ENCODE measurements at places on chromosomes 11 and 22.

DNA sequence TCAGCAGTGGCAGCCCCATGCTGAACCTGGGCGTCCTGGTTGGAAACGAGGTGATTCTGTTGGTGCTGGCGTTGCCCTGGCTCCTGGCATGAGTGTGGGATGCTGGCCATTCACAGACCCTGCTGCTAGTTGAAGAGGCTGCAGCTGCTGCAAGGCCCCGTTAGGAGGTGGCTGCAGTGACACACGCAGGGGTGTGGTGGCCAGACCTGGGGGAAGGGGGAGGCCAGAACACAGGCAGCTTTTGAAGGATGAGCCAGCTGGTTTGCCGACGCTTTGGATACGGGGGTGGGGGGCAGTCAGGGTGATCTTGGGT lies 77.2 kb downstream of the MORC2 start:
- no peak for DNase-seq

DNA sequence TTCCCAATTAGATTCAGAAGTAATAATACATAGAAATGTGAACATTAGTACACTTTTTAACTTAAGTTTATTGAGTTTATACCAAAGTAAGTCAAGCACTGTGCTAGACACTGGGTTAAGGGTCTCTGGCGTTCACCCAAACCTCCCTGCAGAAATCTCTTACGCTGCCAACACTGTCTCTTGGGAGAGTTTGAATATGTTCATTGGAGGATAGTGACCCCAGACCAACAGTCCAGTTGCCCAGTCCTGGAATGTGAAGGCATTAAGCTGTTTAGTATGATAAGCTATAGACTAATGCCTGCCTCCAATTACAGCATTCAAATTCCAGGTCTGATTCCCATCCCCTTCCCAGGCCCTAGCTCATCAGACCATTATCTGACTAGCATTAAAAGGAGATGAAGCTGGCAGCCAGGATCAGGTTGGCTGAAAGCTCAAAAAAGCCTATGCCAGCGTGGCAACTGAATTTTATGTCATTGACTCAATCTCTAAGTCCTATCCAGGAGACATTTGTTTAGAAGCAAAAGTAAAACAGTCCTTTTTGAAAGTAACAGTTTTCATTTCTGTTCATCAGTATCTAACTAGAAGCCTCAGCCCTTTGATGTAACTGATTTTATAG lies 77.8 kb downstream of the SFI1 start:
- DNase-seq, result no peak

- DNase-seq, result no peak
Measured at GRCh38 chr11:105447936-105448702, 161.8 kb upstream of the GRIA4 start.

- DNase-seq, result peak; percentile 71
Measured at GRCh38 chr22:29072193-29072978, 449 bp upstream of the KREMEN1 start.

DNA sequence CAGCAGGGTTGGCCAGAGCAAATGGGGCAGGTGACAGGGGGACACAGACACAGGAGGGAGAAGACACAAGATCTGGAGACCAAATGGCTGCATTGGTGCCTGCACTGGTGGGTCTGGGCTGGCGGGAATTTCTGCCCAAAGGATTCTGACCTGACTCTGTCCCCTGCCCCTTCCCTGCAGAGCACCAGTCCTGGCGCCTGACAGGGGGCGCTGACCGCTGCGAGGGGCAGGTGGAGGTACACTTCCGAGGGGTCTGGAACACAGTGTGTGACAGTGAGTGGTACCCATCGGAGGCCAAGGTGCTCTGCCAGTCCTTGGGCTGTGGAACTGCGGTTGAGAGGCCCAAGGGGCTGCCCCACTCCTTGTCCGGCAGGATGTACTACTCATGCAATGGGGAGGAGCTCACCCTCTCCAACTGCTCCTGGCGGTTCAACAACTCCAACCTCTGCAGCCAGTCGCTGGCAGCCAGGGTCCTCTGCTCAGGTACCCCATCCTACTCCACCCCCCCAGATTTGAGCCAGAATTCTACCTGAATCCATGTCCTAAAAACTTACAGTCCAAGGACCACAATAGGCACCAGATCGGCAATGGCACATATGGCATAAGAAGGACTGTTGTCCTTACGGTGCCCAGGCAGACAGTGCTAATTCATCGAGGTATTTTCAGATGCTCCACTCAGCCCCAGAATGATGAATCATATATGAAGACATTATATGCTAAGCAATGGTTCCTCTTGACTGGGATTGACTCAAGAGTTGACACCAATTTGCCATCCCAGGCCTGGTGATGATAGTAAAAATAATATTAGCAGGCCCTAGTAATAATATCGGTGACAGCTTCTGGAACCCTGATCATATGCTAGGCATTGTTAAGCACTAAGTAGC lies 38.2 kb downstream of the CD6 start:
- DNase-seq, result no peak

- DNase-seq, result peak; percentile 29
Measured at GRCh38 chr11:64489831-64490441, 101.1 kb upstream of the SLC22A12 start.

- peak; percentile 62 for DNase-seq
Measured at GRCh38 chr11:80165744-80166143, 724.9 kb upstream of the TENM4 start.

DNA sequence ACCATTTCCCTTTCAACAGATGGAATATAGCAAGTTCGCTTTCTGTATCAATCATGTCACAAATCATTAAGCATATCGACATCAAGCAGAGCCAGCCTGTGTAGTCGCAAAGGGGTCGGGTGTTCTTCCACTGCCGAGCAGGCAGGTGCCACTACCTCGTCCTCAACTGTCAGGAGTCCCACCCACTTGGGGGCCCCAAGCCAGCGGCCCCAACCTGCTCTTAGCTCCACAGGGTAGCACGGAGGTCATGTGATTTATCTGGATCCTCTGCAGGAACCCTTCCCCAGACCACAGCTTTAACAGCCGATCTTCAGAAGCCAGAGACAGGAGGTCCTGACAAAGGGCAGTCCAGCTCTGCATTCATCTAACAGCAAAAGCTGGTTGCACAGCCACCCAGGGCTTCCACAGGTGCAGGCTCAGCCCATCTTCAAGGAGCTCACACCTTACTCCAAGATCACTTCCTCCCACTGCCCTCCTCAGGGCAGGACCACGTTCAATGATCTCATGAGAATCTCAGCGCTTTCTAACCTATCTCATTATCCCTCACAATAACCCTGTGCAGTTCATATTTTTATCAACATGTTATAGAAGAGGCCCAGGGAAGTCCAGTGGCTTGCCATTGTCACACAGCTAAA lies 110.2 kb downstream of the TRIM29 start:
- DNase-seq, result no peak

DNA sequence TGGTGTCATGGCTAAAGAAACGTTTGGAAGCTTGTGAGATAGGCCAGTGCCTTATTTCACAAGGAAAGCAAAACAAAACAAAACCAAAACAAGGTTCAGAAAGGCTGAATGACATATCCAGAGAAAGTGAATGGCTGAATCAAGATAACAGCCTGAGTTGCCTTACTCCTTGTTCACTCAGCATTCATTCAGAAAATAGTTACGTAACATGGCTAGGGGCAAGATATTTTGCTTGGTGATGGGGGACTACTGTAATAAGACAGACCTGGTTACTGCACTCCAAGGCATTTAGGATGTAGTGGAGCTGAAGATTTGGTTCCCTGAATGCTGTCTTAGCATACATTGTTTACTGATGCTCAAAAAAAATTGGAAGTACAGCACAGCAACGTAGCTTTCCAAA lies 47.7 kb downstream of the C11orf91 start:
- no peak for DNase-seq

GRCh38 chr22:36612458-36612857 lies 83.5 kb upstream of the EIF3D start:
- DNase-seq, result no peak

DNA sequence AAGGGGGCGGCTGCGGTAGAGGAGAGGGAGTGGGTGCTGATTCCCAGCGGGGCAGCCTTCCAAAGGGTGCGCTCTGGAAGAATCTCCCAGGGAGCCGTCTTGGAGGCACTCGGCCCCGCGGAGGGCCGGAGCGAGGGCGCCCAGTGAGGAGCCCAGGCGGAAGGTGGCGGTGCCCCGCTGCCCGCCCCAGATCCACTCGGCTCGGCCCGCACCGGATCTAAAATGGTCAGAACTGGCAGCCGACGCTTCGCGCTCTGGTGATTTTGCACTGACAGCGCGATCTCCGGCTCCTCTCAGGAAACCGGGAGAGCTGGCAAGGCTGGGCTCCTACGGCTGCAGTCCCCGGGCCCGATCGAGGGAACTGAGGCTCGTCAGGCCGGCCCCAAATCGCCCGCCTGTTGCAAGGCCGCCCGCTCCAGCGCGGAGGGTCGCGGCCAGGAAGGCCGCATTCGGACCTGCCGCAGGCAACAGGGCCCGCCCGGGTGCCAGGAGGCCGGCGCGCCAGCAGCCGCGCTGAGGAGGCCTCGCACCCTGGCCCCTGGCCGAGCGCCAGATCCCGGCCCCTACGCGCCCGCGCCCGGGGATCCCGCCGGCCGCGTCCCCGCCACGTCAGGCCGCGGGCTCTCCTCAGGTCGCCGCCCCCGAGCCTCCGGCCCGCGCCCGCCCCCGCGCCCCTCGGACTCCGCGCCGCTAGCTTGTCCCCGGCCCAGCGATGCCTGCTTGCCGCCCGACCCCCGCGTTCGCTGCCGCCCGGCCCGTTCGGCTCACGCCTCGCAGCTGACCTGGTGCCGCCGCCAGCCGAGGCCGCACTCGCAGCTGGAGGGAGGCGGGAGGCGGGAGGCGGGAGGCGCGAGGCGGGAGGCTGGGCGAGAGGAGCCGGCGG lies at the start of gene KLHL22:
TSS of gene KLHL22 (minus strand) at position 818 of the 883 bp plus-strand sequence. CDS start 6,584 bp downstream, outside the sequence.
- peak; percentile 27 for DNase-seq

GRCh38 chr22:36593215-36593614 lies 64.2 kb upstream of the EIF3D start:
- DNase-seq, result no peak

DNA sequence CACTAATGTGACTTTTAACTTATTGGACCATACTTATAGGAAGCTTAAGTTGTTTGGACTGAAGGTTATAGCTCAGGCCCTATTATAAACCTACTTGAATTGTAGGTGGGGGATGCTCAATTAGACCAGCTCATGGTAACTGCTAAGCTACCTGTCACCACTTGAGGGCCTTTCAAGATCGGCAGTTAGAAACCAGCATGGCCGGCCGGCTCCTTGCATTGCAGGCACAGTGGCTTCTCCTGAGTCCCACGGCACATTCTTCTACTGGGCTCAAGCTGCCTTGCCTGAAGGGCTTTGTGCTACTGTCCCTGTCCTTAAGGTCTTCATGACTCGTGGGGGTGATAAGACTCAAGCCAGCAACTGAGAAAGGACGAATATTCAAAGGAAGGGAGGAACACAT lies 70.8 kb downstream of the TBC1D22A start:
- DNase-seq, result no peak

- DNase-seq, result no peak
Measured at GRCh38 chr22:23305922-23306374, 125.6 kb downstream of the BCR start.

- no peak for DNase-seq
Measured at GRCh38 chr22:50423956-50424355, 50.9 kb downstream of the SBF1 start.

DNA sequence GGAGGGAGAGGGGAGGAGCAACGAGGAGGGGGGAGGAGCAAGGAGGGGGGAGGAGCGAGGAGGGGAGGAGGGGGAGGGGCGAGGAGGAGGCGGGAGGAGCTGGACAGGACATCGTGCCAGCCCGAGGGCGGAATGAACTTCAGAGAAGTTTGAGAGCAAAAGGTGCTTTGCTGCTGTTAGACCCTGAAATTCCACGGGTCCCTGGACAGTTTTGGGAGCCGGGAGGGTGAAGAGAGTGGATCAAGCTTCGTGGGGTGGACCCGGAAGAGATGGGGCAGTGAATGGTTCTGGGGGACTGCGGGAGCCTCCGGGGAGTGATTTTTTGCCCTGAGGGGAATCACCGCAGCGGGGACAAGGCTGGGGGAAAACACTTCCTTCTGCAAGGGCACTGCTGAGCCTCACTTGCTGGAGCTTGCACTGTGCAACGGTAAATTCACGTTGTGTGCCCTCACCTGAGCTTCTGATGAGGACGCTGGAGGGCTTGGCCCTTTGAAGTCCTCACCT lies 10.7 kb upstream of the NLRP6 start:
- no peak for DNase-seq

GRCh38 chr22:29031227-29032011 lies 30.2 kb downstream of the C22orf31 start:
- peak; percentile 98 for DNase-seq

DNA sequence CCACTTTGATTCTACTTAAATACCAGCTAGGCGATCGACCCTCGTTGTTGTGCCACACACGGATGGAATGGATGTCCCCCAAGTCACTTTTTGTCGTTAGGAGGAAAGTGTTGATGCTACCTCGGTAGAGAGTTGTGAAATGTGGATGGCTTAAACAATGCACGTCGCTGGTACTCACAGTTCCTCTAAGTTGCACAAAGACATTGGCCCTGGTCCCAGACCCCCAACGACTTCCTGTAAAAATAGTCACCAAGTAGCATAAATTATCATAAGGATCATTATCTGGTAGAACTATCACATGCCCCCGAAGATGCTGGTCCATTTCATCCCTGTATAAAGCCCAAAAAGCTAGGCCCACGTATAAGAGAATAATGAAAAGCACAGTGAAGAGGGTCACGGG lies 3.8 kb downstream of the PKDREJ start:
- DNase-seq, result no peak

GRCh38 chr22:22465782-22466181 lies 42.8 kb downstream of the ZNF280B start:
- DNase-seq, result no peak

DNA sequence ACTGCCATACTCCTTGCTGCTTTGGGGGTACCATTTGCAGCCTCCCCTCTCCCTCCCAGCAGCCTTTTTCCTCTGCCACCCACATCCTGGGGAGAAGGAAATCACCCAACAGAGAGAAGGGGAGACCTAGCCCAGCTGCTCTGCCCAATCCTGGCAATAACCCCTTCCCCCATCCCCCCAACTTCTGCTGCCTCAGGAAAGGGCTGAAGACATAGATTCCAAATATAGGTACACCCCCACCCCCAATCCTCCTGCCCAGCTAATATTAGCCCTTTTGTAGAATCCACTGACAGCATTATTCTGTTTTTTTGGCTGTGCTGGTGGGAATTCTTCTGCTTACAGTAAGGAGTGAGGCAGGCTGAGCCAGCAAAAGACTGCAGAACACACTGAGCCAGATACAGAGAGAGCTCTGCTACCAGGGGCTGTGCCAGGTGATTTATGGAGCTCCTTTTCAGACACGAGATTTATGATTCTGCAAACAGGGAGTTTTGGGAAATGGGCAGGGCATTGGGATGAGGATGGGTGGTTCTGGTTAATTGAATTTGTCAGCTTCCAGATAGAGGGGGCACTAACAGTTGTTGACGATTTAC lies 164.0 kb downstream of the TENM4 start:
- DNase-seq, result no peak

- no peak for DNase-seq
Measured at GRCh38 chr11:8735094-8735493, 52.5 kb downstream of the RPL27A start.

DNA sequence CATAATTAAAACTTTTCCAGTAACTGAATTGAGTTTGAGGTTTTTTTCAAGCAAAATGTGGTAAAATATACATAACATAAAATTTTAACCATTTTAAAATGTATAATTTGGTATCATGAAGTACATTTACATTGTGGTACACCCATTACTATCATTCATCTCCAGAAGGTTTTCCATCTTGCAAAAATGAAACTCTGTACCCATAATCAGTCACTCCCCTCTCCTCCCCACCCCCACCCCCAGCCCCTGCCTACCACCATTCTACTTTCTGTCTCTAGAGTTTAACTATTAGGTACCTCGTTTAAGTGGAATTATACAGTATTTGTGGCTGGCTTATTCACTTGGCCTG lies 63.7 kb downstream of the MICAL2 start:
- DNase-seq, result no peak

GRCh38 chr22:36465232-36466021 lies 16.0 kb downstream of the TXN2 start:
- DNase-seq, result peak; percentile 97

All from fibroblast of skin of back (primary cell).